ENCODE measurements at places on chromosomes 1 and 21.

DNA sequence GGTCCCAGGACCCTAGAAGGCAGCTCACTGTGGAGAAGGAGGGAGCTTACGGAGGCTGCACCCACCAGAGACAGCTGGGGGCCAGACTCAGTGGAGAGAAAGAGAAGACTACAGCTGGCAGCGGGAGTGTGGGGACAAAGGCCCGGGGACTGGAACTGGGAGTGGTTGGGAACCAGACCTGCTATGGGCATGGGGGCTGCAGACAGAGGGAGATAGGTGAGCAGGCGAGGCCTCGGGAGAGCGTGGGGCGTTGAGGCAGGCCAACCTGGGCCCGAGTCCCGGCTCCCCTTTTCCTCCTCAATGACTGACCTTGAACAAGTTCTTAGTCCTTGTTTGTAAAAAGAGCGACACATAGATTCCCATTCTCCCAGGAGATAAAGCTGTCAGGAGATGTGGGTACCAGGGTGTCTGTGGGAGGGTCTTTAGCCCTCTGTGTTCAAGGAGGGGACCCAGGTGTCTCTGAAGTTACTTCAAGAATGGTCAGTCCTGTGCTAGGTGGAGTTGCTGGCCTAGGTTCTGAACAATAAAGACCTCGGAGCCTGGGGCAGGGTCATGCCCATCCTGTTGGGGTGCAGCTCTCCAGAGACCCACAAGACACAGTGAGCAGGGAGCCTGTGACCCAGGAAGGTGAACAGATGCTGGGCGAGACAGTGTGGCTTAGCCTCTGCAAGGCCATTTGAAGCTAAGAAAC lies 87.9 kb downstream of the ITPKB start:
- no peak for DNase-seq

DNA sequence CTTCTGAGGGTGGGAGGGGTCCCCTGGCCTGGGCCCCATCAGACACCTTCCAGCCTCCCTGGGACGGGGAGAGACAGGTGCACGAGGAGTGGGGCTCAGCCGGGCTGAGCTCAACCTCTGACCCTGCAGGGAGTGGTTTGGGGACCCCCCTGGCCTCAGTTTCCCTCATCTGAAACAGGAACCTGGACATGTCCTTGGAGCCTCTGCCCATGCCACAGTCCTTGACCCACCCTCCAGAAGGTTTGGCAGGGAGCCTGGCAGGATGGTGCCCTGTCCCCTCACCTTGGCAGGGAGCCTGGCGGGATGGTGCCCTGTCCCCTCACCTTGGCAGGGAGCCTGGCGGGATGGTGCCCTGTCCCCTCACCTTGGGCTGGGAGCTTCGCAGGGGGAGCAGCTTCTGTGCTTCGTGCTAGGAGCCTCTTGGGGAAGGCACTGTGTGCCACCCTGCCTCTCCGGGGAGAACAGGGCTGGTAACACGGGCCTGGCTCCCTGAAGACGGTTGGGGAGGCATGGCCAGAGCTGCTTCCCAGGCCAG lies 58.3 kb downstream of the SLX9 start:
- no peak for DNase-seq

GRCh38 chr1:232282498-232282897 lies 347.4 kb downstream of the SIPA1L2 start:
- DNase-seq = no peak

- peak; percentile 76 for DNase-seq
Observed at GRCh38 chr1:25799935-25800702, at the start of gene SELENON. TSS of gene SELENON (plus strand) at chr1:25800193. CDS start at chr1:25800231, 38 bp downstream.

DNA sequence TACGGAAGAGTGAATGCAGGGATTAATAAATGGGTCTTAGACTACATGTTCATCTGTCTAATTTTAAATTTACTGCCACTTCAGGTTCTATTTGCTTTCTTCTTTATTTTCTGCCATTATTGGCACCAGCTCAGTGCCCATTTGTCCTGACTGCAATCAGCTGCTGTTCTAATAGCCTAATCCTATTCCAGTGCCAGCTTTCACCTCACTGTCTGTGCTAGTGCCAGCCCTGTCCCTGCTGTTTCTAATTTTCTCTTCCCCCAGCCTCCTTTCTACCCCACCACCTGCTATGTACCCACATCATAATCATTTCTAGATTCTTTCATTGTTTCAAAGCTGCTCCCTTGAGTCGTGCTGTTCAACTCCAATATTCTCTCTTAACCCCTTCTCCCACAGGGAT lies 86.4 kb downstream of the KCNK1 start:
- peak; percentile 52 for DNase-seq

GRCh38 chr1:56442290-56442877 lies 137.0 kb downstream of the PLPP3 start:
- DNase-seq = no peak

GRCh38 chr1:3469104-3469848 lies 14.8 kb downstream of the ARHGEF16 start:
- DNase-seq = no peak

GRCh38 chr1:209207701-209208286 lies 375.7 kb upstream of the CAMK1G start:
- peak; percentile 84 for DNase-seq

GRCh38 chr1:220374449-220374848 lies 102.2 kb upstream of the RAB3GAP2 start:
- DNase-seq = no peak

- DNase-seq = no peak
Observed at GRCh38 chr1:54678776-54679643, 36.7 kb upstream of the TTC4 start.

DNA sequence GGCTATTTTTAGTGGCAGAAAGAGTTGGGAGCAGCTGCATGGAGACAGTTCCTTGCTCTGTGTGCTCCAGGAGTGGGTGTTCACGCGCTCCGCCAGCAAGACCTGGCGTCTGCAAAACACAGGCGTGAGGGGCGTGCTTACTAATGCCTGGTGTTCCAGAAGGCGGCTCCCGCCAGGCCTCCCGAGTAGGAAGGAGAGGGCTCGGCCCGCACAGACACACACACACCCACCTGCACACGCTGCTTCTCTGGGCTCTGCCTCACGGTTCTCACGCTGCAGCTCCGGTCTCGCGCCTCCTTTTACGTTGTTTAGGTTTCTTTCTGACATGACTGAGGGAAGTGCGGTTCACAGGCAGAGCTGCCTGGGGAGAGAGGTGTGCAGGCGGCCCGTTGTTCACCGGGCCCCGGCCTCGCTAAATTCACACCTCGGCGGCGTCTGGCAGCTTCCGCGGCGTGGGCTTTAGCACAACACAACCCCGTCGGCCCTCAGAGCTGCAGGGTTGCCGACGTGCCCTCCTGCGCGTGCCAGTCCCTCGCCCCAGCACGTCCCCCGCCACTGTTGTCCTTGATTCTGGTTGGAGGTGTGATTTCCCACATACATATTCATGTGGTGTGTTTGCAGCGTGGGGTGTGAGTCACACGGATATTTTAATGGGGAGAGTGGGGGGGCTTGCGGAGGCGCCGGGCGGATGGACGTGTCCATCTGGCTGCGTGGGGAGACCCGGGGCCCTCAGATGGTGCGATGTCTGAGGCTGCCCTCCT lies 77.0 kb downstream of the SKI start:
- DNase-seq = no peak

GRCh38 chr1:163267962-163268361 lies 53.8 kb upstream of the NUF2 start:
- no peak for DNase-seq

- DNase-seq = no peak
Observed at GRCh38 chr1:110294308-110294707, 44.9 kb upstream of the RBM15 start.

DNA sequence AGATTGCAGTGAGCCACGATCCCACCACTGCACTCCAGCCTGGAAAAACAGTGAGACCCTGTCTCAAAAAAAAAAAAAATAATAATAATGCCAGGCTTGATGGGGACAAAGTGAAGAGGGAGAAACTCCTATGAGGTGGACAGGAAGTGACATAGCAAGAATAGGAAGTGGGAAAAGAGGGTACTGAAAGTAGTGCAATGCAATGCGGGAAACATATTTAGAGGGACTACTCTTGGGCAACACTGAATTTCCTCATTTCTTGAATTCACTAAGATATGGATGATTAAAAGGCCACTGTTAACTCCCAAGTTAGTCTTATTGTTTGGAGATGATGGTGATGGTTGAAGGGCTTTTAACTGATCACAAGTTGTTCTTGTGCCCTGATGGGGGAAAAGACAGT lies 21.6 kb upstream of the KCNA2 start:
- no peak for DNase-seq

GRCh38 chr1:22870201-22870871 lies 102.3 kb downstream of the LACTBL1 start:
- DNase-seq = peak; percentile 71

GRCh38 chr1:169106921-169107602 lies 572 bp downstream of the ATP1B1 start:
- peak; percentile 47 for DNase-seq

DNA sequence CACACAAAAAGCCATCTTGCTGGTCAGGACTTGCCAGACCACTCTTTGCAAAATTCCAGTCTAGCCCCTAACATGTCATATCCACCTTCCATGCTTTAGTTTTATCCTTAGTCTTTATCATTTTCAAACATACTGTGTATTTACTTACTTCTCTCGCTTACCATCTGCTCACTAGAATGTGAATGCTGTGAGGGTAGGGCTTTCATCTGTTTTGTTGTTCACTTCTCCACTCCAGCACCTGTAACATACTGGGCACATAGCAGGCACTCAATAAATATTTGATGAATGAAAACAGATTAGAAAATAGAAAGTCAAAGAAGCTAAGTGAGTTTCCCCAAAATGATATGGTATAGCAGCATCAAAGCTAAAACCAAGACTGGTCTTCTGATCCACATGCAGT lies 79.9 kb downstream of the OLFML2B start:
- DNase-seq = no peak

- no peak for DNase-seq
Observed at GRCh38 chr1:178579562-178579961, 66.7 kb downstream of the TEX35 start.

- DNase-seq = no peak
Observed at GRCh38 chr1:103250441-103250861, 142.1 kb upstream of the COL11A1 start.

GRCh38 chr1:157245823-157246222 lies 107.6 kb upstream of the ETV3 start:
- DNase-seq = no peak

DNA sequence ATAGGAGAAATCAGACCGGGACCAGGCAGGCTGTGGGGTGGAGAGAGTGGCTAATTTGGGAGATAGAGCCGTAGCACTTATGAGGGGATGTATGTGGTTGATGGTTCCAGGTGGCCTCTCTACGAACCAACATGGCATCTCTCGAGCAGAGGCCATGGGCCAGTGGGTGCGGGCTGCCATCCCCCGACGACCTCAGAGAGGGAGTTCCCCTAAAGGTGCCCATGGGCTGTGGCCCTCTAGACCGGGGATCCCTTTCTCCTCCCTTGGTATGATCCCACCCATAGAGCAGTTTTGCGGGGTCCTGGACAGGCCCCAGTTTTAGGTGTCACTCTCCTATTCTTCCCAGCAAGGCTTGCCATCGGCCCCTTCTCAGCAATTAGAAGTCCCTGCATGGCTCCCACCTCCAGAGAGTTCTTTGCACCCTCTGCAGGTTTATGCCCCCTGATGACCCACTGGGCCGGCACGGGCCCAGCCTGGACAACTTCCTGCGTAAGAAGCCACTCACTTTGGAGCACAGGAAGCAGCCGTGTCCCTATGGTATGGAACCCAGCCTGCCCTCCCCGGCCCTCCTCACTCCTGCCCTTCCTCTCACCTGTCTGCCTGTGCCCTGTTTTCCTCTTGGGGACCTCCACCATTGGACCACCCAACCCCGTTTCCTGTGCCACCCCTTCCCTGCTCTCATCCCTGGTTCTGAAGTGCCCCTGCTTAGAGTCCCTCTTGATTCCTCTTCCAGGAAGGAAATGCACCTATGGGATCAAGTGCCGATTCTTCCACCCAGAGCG lies 7.8 kb downstream of the ZC3H12A start:
- no peak for DNase-seq

DNA sequence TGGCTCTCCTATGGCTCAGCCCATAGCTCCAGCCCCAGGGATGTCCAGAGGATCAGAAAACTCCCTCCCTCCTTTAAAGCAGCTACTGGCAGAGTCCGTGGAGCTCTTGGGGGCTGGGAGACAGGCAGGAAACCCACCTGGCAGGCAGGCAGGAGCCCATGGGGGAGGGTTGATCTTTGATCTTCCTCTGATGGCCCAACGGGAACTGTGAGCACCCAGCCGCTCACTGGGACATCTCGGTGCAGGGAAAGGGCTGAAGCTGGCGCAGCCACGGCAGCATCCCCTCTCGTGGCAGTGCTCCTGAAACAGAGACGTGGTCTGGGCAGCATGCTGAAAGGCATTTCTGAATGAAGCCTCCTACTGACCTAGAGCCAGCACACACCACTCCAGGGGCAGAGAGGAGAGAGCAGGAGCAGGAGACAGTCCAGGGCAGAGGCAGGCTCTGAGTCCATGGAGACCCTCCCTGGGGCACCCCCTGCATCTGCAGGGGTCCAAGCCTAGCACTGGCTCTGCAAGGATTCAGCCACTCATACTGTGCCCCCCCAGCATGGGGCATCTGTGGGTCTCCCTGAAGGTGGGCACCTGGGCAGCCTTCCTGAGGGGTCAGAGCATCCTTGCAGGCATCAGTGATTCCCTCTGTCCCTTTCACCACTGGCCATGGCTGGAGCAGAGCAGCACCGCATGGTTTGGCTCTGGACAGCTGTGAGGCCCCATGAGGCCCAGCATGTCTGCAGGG lies 4.9 kb upstream of the SLX9 start:
- DNase-seq = no peak

GRCh38 chr1:12596007-12596821 lies 21.8 kb downstream of the DHRS3 start:
- DNase-seq = peak; percentile 17

DNA sequence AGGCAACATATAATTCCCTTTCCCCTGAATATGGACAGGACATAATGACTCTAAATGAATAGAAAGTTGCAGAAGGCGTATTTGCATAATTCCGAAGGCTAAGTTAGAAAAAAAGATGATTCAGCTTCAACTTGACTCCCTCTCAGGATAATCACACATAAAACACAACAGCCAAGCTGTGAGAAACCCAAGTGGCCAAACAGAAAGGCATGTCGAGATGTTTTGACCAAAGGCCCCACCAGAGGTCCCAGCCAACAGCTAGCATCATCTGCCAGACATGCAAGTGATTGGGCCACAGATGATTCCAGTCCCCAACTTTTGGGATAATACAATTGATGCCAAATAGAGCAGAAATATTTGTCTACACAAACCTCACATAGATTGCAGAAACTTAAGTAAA lies 444.9 kb downstream of the LTN1 start:
- no peak for DNase-seq

GRCh38 chr21:43934116-43934515 lies 69.1 kb downstream of the AGPAT3 start:
- DNase-seq = no peak

DNA sequence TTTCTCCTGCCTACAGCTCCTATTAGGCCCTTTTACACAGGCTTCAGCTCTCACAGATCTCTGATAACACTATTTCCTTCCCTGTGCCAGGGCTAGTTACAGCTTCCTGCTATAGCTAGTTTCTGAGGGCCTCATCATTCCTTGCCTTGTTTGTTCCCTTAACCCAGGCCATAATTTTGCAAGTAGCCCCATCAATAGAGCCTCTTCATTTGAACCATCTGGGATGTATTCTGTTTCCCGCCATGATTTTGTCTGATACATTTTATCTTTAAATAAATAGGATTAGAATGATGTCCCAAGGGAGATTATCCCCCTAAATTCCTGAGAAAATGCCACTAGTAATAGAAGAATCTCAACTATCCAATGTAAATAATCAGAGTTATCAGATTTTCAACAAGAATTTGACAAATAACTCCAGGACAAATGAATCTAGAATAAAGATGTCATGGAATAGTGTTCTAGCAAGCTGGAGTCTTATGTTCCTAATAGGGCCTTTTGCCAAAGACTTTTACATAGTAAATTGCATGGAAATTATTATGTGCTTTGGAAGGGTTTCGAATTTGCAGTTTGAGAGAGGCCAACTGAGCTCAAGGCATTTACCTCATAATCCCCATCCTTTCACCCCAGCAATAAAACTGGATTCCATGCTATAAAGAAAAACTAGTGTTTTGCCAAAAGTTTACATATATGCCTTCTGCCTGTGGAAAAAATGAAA lies 16.1 kb downstream of the IFT25 start:
- no peak for DNase-seq

Data from DMS79 treated with DMSO at 0.1 percent for 48 hours (cell line).